Hypothalamus (tissue), 51 donors: ENCODE measurements at places on chromosomes 11 and 22.

DNA sequence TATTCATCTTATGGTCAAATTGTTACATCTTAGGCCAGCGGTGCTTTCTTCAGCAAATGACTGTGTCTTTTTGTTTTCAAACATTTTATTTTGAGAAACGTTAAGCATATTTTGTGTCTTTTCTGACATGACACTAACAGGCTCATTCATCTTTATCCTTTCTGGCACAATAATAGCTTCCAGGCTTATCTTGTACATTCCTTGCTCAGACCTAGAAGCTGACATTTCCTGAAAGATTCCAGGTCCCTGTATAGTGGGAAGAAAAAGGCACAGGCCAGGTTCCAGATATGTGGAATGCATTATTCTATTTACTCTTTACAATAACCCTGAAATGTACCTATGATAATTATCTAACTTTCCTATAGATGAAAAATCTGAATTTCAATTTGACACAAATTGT, 379.1 kb upstream of the B3GAT1 start:
- DNase-seq: no peak

DNA sequence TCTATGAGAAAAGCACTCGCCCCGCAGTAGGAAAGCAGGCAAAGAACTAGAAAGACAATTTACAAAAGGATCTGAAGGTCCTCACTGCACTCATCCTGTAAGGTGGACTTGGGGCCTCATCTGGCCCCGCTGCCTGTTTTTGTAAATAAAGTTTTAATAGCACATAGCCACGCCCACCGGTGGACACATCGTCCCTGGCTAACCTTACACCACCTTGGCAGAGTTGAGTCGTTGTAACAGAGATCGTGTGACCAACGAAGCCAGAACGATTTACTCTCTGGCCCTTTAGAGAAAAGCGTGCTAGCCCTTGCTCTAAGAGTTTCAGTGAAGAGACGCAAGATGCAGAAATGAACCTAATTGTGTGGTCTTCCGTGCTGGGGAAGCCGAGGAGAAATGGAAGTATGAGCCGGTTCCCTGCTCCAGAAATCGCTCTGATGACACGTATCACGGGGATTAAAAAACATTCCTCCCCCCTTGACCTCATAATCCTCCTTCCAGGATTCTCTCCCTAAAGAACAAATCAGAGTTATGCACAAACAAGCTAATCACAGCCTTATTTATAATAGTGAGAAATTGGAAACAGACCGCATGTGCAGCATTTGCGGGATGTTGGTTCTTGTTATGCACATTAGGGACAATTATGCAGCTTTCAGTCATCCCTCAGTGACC, 80.1 kb downstream of the CDKN1C start:
- no peak for DNase-seq

DNA sequence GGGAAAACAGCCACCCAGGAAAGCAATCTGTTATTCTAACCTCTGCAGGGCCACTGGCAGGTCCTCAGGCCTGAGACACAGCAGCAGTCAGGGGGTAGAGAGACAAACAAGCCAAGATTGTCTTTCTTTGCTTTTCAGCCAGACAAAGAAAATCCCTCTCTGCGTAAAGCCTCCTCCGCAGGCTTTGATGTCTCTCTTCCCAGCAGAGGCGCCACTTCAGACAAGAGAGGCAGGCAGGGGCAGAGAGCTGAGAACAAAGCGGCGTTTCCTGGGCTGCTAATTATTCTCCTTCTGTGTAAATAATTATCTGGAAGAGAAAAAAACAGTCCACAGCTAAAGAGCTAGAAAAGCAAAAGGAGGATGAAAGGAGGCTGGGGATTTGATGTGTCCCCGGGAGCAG, 102.7 kb upstream of the SEZ6L start:
- DNase-seq: no peak

DNA sequence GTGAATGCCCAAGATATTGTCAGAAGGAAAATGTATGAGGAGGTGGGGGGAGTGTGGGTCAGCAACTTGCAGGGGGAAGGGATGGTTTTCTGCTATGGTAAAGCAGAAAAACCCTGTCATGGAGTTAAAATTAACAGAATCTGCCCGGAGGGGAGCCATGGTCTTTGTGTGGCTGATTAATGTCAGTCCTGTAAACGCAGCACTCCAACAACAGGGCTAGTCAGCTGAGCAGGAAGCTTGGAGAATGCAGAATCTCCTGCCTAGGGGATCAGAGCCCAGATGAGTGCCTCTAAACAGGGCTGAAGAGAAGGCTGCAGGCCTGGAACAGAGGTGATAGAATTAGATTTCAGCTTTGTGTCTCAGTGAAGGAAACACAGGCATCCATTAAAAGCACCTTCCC, 140.9 kb upstream of the MTNR1B start:
- DNase-seq: no peak

- DNase-seq: no peak
These were observed 46.5 kb downstream of the AHNAK start for GRCh38 chr11:62499944-62500649.

- DNase-seq: no peak
These were observed 71.5 kb downstream of the FCHSD2 start for GRCh38 chr11:73070653-73071052.

DNA sequence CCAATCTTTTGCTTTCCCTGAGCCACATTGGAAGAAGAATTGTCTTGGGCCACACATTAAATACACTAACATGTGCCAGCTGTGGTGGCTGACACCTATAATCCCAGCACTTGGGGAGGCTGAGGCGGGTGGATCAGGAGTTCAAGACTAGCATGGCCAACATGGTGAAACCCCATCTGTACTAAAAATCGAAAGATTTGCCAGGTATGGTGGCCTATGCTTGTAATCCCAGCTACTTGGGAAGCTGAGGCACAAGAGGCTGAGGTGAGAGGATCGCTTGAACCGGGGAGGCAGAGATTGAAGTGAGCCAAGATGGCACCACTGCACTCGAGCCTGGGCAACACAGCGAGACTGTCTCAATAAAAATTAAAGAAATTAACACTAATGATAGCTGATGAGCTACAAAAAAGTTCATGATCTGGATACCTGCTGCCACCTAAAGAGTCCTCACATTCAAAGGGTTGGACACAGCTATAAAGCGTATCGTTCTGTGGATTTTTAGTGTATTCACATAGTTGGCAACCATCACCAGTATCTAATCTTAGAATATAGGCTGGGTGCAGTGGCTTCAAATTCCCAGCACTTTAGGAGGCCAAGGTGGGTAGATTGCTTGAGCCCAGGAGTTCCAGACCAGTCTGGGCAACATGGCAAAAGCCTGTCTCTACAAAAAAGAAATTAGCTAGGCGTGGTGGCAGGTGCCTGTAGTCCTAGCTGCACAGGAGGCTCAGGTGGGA, 3.4 kb upstream of the LDHC start:
- no peak for DNase-seq

- DNase-seq: no peak
These were observed 568.5 kb downstream of the KCNA4 start for GRCh38 chr11:29448246-29448877.

- DNase-seq: no peak
These were observed 734 bp downstream of the ZNF280B start for GRCh38 chr22:22507743-22508273.

- no peak for DNase-seq
These were observed 37.5 kb upstream of the LYVE1 start for GRCh38 chr11:10605941-10606381.

GRCh38 chr11:2588809-2589537, 110.8 kb downstream of the KCNQ1OT1 start:
- no peak for DNase-seq

GRCh38 chr11:70263363-70263762, 7.1 kb upstream of the PPFIA1 start:
- DNase-seq: no peak

GRCh38 chr22:49638788-49639187, 188.9 kb downstream of the BRD1 start:
- peak; percentile 13 for DNase-seq

DNA sequence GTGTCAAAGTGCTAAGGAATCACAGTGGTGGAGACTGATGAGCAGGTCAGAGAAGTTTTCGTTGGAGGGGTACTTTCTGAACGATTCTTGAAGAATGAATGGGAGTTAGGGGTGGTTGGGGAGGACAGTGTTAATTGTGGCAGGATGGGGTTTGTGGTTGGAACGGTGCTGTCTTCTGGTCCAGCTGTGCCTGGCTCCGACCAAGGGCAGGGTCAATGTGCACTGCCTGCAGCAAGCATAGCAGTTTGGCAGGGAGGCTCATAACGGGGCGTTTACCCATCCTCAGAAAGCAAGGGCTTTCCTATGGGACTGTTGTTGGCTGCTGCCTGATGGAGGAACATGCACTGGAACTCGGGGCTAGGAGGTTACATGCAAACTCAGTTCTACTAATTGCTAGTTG, 265.8 kb downstream of the KIRREL3 start:
- DNase-seq: no peak

DNA sequence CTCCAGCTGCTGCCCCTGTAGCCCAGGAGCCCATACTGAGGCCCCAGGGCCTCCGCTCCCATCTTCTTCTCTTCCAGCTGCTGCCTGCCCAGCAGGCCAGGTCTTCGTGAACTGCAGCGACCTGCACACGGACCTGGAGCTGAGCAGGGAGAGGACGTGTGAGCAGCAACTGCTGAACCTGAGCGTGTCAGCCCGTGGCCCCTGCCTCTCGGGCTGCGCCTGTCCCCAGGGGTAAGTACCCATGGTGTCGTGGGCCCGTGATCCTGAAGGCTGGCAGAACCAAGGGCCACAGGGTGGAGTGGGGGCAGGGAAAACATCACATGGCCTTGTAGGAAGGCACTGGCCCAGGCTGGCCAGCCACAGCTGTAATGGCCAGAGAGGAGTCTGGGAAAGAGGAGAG, 31.2 kb downstream of the OTOG start:
- DNase-seq: no peak

DNA sequence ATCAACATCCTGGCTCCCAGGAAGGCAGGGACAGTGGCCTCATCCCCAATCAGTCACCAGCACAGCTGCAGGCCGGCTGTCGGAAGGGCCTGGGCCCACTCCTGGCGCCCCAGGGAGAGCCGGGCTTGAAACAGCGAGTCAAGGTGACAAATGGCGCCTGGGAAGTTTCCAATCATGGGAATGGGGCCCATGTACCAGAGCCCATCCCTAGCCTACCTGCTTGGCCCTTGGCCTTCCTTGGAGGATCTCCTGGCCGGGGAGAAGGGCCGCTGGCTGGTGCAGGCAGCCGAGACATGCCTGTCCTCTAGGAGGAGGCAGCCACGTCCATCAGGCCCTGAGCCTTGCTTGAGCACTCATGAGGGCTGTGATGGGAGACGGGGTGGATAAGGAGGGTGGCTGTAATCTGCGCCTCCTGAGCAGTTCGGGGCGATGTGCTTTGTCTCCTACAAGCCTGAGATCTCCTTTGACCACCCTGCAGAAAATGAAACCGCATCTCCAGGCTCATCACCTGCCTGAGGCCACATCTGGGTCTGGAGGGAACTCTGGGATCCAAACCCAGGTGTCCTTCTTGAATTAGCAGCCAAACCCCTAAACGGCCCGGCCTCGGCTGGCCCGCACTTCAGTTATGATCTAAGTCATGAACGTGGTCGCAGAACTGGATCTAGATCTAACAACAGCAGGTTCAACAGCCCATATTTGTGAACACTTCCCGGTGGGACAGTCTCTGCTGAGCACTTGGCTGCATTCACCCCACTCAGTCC, 862.0 kb downstream of the TBC1D22A start:
- no peak for DNase-seq

DNA sequence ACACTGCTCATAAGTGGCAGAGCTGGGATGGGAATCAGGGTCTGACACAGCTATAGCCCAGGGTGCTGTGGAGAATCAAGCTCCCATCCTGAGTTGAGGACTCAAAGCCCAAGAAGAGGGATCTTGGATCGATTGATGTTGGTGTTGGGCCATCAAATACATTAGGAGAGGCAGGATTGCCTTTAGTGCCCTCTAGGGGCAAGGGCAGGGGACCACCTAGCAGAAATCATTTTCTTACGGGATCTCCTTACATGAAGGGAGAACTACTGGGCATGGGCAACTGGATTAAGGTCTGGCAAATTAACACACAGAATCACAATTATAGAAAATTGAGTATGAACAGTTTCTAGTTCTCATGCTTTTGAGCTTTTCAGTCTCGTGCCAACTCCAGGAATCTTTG, 24.9 kb upstream of the EMSY start:
- DNase-seq: no peak

DNA sequence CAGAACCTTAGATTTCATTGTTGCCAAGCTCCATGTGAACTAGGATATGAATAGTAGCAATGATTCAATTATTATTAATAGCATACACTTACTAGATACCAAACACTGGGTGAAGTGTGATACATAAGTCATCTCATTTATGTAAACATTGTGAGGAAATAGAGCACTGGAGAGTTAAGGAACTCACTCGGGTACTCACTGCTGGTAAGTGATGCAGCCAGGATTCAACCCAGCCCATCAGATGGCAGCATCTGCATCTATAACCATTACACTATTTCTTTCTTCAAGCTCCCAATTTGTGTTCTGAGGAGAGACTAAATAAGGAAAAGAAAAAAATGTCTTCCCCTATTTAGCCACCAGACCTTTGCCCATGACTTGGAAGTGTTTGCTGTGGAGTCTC, 10.2 kb upstream of the ALG8 start:
- DNase-seq: peak; percentile 41

DNA sequence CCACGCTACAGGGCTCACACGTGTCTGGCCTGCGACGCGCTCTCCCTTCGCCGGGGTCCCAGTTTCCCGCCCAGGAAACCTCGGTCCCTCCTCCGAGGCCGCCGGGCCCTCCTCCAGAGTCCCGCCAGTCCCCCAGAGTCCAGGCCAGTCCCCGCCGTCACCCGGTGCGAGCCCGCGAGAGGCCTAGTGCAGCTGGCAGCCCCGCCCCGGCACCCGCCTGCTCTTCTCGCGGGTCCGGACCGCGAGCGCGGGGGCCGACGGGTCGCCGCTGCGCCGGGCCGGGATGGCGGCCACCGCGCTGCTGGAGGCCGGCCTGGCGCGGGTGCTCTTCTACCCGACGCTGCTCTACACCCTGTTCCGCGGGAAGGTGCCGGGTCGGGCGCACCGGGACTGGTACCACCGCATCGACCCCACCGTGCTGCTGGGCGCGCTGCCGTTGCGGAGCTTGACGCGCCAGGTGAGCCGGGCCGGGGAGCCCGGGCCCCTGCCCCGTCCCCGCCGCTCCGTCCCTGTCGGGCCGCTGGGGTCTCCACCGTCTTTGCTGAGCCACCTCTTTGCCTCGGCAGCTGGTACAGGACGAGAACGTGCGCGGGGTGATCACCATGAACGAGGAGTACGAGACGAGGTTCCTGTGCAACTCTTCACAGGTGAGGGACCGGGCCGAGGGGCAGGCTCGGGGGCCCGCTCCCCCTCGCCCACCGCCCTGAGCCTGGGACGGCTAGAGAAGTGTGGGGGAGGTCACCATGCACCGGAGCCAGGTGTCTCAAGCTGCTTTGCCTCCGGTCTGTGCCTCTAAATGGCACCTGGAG, at the start of gene PTPMT1:
Gene PTPMT1, plus strand, starts transcription at position 260 of the 809 bp plus-strand sequence. Its CDS starts 24 bp downstream, at position 284.
- DNase-seq: peak; percentile 43
